ENCODE measurements at places on chromosomes 11 and 22.

DNA sequence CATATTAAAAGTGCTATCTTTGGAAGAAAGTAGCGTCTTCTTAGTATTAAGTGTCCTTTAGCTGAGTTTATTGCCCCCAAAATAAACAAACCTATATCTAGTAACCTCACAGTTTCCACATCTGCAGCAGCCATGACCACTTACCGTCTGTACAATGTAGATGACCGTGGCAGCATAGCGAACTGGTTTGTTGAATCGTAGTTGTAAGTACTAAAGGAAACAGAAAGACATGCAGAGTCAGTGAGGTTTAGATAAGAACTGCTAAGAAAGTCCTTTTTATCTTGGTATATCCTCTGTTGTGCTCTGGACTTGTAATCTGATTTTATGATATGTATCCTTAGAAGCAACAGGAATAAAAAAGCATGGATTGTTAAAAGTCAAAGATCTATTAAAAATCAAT, 9.4 kb downstream of the SLC5A12 start:
- DNase-seq, result no peak

- peak; percentile 63 for DNase-seq
Measured at GRCh38 chr11:128725630-128726319, 31.9 kb downstream of the FLI1 start.

GRCh38 chr11:78373689-78374088, 43.9 kb downstream of the GAB2 start:
- DNase-seq, result no peak

- peak; percentile 41 for DNase-seq
Measured at GRCh38 chr11:109808569-109808968, 284.6 kb upstream of the ZC3H12C start.

DNA sequence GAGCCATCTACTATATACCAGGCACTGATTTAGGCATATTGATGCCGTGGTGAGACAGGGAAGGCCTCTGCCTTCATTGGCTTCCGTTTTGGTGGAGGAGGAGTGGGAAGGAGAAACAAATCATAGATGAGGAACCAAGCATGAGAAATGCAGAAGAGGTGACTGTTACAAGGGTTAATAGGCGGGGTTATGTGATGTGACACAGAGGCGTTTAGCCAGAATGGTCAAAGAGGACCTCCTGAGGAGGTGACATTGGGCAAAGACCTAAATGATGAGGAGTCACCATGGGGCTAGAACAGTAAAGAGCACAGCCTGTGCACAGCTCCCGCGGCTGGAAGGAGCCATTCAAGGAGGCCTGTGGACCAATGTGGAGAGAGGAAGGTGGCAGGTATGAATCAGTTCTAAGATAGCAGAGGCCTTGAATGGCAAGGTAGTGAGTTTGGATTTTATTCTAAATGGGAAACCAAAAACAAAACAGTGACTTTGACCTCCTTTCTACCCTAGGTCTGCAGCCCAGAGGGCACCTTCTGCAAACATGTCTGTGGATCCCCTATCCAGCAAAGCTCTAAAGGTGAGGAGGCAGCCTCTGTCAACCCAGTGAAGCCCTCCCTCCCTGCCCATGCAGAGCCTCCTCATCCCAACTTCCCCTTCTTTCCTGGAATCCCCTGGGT, 11.7 kb downstream of the MAFF start:
- DNase-seq, result no peak

GRCh38 chr11:115678942-115679341, 174.7 kb upstream of the CADM1 start:
- DNase-seq, result no peak

DNA sequence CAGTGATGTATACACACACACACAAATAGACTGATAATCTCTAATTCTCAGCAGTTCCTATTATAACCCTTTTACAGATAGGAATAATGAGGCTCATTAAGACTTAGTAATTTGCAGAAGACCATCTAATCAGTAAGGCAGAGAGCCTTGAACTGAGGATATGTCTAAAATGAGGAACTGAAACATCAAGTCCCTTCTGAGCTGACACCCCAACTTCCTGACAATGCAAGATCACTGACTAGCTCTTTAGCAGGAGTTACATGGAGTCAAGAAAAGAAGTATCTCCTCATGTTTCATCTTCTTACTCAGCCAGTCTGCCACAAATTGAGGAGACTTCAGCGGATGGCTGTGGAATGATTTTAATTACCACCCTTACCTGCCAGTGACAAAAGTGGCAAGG, 193.0 kb downstream of the MSANTD4 start:
- DNase-seq, result no peak

GRCh38 chr22:24165673-24166072, 15.6 kb upstream of the SUSD2 start:
- DNase-seq, result peak; percentile 46

GRCh38 chr11:120248551-120249278, 8.8 kb downstream of the POU2F3 start:
- peak; percentile 49 for DNase-seq

DNA sequence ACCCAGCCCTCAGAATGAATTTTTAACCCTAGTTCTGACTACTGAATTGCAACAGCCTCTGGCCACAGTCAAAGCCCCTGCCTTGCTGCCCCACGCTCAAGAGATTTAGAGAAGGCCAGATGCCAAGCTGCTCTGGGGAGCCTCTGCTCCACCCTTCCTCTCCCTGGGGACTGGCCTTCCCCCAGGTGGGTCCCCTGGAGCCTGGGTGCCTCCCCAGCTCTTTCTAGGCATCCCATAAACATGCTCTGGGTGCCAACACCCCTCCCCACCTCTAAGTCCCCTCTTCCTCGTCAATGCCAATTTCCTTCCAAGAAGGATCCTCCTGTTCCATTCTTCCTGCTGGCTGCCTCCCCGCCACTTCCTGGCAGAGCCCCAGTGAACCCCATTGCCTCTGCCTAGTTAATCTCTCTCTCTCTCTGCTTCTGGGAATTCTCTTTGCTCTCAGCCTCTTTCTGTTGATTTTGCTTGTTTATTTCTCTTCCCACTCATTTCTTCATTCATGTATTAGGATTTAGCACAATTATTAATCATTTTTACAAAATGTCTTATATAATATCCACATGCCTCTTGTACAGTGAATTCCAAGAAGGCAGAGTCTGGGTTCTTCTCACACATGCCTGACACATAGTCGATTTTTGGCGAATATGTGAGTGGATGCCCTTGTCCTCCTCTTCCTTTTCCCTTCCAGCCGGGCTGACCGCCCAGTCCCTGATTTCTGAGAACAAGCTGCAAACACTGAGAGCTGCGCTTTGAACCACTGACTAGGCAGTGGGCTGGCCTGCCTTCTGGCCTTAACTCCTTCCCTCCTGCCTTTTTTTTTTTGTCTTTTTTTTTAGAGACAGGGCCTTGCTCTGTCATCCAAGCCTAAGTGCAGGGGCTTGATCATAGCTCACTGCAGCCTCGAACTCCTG, 17.5 kb downstream of the UQCR10 start:
- no peak for DNase-seq

- DNase-seq, result no peak
Measured at GRCh38 chr11:10307022-10307399, 2.1 kb downstream of the ADM start.

GRCh38 chr11:113806406-113806805, 26.8 kb downstream of the CLDN25 start:
- DNase-seq, result peak; percentile 18

DNA sequence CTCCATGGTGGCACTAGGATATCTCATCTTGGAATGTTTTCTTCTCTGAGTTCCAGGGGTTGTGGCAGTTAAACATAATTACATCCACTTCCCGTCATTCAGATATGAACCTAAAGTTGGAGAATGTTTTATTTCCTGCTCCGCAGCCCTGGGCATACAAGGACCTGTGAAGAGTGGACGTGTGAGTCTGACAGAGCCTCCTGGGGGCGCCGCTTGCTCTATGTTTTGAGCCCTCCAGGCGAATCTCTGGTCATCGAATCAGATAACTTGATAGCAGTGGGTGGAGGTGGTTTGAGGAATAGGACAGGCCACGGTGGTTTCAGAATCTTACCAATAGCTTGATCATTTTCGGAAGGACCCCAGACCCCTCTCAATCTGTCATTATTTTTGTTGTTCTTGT, 174.2 kb downstream of the NTM start:
- no peak for DNase-seq

DNA sequence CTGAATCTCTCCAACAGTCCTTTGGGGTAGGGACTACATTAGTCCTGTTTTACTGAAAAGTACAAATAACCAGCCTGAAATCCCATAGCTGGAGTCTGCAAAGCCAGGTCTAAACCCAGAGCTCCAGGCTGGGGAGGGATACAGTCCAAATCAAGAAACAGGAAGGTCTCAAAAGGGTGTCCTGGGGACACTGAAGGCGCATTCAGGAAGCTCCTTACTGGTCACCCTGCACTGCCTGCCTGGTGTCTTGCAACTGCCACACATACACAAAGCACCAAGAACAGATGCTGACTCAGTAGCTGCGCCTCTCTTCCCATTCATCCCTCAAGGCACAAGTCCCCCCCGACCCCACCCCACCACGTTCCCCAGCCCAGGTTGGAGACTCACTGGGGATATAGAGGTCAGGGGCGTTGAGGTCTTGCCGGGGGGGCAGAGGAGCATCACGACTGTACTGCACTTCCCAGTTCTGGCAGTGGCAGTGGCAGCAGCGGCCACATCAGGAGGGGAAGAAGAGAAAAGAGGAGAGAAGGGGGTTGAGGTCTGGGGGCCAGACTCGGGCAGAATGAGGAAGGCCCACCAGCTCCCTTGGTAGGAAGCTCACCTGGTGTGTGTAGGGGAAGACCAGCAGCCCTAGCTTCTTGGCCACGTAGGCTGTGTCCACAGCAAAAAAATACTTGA, 1.6 kb downstream of the YIF1A start:
- no peak for DNase-seq

DNA sequence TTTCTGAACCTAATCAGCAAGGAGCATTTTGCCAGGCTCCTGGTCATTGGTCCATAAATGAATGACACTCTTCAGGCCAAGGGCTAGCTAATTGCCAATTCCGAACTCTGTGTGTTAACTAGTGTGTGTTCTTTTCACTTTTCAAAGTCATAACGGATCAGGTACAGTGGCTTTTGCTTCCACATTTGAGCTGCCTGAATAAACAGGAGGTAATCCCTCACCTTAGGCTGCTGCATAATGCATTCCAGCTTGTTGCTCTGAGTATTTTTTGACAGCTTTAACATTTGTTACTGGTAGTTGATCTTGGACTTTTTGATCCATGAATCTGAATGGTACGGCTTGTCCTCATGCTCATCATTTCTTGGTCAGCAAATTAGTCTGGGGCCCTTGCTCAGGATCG, 485.1 kb downstream of the CNTN5 start:
- DNase-seq, result no peak

GRCh38 chr11:75792127-75792731, 22.8 kb upstream of the UVRAG start:
- DNase-seq, result no peak

DNA sequence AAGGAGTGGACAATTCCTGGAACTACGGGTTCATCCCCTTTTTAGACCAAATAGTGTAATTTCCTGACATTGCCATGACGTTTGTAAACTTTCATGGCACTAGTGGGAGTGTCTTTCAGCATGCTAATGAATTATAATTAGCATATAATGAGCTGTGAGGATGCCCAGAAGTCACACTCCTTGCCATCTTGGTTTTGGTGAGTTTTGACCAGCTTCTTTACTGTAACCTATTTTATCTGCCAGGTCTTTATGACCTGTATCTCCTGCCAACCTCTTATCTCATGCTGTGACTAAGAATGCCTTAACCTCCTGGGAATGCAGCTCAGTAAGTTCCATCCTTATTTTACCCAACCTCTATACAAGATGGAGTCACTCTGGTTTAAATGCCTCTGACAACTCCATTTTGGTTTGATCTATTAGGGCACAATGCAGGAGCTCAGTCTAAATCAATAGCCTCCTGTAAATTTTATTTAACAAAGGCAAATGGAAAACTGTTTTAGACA, 20.7 kb downstream of the OR10A6 start:
- DNase-seq, result no peak

DNA sequence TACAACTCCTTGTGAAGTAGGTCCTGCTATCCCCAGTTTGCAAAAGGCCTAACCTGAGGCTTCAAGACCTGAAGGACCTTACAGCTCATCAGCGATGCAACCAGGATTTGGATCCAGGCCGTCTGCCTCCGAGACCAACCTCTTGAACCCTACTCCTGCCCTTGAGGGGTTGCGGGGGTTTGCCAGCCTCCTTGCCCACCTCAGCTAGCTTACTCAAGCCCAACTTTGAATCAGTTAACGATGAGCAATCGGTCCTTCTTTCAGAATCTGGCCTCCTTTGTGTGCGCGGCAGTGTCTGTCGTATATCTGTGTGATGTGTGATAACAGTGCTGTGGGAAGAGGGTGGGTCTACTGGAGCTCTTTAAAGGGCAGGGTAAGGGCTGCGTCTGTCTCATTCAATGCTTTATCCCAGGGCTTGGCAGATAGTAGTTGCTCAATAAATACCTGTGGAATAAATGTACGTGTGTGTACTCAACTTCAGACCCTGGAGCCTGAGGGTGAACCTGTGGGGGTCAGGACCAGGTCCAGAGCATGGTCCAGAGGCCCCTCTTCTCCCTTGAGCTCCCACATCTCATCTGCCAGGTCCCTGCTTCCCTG, 3.2 kb downstream of the CHRM1 start:
- DNase-seq, result no peak

DNA sequence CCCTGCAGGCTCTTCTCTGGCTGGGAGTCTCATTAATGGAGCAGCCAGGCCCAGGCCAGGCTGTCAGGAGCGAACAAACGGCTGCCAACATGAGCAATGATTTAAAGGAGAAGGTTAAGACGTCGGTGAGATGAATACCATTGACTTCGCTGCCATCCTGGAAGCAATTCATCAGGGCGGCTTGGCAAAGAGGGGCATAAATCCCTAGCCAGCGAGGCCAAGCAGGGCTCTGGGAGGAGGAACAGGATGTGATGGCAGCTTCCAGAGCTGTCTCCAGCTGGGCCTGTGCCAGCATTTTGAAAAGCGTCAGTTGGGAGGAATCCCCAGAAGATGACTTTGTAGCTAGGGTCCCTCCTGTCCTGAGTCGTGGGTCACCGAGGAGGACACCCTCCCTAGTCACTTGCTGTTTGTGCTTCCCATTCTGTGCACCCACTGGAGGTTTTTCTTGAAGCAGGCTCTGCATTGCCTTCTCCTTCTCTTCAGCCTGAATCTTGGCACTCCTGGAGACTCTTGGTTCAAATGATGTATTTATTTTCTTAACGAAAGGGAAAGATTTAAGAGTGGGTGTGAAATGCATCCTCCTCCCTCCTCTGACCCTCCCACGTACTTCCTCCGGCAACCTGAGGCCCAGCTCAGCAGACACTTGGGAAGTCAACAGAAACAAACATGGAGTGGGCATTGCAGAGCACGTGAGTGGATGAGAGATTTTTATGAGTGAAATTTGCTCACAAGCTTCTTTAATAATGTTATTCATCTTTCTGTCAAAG, 476.3 kb upstream of the CADM1 start:
- no peak for DNase-seq

GRCh38 chr11:96388891-96389719, 607 bp downstream of the CCDC82 start:
- DNase-seq, result no peak

GRCh38 chr11:121870206-121871045, 245.6 kb downstream of the BLID start:
- DNase-seq, result peak; percentile 18

- DNase-seq, result no peak
Measured at GRCh38 chr11:84264066-84264465, 977.9 kb upstream of the CCDC90B start.

Measured in EL (cell line).